ENCODE measurements at places on chromosomes 2 and 18.
A peak's percentile ranks its signal among the peaks of the same experiment; 100 is the strongest.

- DNase-seq, result no peak
Measured at GRCh38 chr2:84874381-84875212, 6.3 kb downstream of the TRABD2A start.

- no peak for DNase-seq
Measured at GRCh38 chr2:12816379-12817306, 99.9 kb downstream of the TRIB2 start.

DNA sequence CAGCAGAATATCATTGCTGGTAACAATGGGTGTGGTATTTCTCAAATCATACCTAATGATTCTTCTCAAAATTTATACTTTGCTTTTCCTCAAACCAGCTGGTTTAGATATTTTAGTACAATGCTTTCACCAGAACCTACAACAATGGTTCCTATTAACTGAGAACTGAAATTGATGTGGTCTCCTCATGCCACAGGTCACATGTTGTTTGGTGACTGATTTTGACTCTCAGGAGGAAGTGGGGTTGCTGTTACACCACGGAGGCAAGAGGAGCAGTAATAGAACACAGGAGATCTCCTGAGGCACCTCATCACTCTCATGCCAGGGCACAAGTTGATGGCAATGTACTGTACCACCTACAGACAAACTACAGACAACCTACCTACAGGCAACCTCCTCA is 3.0 kb upstream of the CEP68 start:
- DNase-seq, result peak; percentile 79

- DNase-seq, result no peak
Measured at GRCh38 chr2:12764075-12764730, 47.5 kb downstream of the TRIB2 start.

DNA sequence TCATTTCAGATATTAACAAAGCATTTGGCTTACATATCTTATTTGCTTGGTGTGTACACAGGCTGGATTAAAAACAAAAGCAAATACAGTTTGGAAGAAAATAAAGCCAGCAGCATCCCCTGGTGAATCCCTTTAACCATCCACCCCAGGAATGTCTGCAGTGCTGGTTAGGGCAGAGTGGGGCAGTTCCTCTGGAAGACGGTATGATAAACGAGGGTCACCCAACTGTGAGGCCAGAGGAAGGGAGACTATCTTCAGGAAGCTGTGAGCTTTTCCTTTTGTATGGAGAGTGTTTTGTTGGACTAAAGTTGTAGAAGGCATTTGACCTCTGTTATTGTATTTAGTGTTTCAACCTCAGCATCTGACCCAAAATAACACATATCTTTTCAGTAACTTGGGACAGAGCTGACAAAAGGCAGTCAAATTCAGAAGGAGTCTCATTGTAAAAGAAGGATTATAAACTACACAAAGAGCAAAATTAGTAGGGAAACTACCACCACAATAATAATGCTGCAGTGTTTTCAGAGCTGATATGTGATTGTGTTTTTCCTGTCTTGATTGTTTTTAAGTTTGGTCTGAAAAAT is 159.1 kb downstream of the FMNL2 start:
- DNase-seq, result no peak

- DNase-seq, result no peak
Measured at GRCh38 chr2:3427272-3427671, 47.8 kb downstream of the TRAPPC12 start.

DNA sequence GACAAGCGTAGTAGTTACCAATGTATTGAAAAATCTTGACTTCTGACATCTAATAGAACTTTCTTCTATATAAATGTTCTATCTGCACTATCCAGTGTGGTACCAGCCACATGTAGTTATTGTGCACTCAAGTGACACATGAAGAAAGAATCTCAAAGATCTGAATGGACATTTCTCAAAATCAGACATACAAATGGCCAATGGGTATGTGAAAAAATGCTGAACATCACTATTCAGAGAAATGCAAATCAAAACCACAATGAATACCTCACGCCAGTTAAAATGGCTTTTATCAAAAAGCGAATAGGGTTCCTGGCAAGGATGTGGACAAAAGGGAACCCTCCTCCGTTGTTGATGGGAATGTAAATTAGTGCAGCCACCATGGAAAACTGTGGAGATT is 37.5 kb upstream of the SMCHD1 start:
- no peak for DNase-seq

DNA sequence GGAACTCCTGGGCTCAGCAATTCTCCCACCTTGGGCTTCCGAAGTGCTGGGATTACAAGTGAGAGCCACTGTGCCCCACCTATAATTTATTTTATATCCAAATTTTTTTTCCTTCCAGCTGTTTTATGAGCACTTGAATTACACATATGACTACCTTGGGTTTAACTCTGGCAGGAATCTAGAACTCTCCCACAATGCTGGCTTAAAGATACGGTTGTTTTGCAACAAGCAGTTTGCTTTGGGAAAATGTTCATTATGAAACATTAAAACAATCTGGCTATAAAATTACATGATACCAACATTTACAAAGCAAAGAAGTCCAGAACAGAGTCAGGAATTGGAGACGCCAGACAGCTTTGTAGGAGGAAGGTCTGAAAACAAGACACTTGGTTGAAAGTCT is 12.8 kb downstream of the CD302 start:
- no peak for DNase-seq

GRCh38 chr2:20418519-20418918 is 28.4 kb upstream of the RHOB start:
- DNase-seq, result no peak

- DNase-seq, result no peak
Measured at GRCh38 chr2:69683170-69683971, 39.8 kb upstream of the AAK1 start.

DNA sequence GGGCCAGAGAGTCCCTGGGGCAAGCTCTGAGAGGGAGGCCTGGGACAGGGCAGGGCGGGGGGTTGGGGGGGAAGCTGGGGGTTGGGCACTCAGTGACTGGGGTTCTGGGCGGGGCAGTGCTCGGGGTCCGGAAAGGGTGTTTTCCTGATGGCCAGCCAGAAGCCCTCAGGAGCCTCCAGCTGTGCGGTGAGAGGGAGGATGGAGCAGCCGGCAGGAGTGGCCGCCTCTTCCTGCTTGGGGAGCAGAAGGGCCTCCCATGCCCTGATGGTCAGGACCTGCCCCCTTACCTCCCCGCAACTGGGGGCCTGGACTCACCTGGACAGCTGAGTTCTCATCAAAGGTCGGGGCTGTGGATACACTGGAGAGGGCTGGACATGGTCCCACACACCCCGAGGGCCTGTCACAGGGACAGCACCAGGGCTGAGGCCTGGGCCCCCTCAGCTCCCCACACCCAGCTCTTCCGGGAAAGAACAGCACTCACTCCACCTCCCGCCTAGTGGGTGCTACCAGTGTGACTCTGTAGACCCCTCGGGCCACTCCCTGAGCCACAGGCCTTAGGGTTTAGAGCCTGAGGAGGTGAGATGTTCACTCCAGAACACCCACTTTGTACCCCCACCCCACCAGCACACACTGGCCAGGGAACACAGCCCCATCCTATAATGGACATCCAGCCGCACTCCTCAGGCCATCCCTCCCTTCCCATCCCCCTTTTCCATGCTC is 6.7 kb downstream of the SFTPB start:
- no peak for DNase-seq

DNA sequence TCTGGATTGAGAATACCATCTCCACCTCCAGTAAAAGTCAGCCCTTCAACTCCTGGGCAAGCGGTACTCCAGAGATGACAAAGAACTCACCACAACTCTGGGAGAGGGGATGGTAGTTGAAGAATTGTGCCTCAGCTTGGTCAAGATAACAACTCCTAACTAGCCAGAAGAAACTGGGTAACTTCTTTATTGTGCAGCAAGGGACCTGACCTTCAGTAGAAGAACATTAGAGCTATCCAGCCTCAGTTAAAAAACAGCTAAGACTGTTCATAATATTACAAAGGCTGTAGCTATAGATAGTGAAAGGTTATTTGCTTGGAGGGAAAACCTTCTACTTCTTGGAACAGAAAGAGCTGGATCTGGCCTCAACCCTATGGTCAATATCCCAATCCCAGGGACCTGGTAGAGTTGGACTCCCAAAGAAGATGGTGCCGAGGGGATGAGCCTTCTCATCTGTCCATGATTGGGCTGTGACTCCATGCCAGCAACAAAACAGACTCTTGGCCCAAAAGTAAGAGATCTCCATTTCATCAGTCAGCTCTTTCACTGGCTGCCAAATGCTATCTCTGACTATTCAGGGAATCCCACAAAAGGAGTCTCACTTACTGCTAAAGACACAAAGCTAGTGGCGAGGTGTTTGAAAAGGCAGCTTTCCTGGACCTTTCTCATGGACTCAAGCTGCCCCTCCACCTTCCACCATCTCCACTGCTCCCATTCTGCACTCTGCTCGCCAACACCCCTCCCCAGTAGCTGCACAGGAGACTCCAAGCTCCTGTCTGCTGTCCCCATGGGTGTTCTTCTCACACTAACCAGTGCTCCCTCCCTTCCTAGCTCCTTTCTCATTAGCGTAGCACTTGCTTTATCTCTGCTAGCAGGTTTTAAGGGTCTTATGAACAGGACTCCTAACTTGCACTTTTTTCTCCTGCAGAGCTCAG is 145.8 kb downstream of the CAPN13 start:
- DNase-seq, result no peak

DNA sequence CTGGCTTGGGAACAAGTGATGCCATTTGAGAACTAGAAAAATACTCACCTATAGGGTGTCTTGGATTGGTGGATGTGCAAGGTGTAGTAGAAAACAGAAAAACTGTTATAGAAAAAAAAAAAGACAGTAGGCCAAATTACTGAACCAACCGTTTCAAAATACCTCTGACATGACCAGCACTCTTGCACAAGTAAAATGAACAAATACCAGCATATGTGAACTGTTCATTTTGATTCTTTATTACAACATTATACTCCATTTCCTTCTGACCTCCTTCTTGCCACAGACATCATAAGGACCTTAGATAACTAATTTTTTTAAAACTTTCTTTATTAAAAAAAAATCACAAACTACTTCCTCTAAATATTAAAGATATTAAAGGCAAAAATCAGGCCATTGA is 125.5 kb downstream of the ATAD2B start:
- no peak for DNase-seq

GRCh38 chr2:220300806-220301205 is 673.4 kb downstream of the SLC4A3 start:
- DNase-seq, result no peak

GRCh38 chr2:70344195-70344594 is 42.3 kb upstream of the FAM136A start:
- DNase-seq, result no peak

DNA sequence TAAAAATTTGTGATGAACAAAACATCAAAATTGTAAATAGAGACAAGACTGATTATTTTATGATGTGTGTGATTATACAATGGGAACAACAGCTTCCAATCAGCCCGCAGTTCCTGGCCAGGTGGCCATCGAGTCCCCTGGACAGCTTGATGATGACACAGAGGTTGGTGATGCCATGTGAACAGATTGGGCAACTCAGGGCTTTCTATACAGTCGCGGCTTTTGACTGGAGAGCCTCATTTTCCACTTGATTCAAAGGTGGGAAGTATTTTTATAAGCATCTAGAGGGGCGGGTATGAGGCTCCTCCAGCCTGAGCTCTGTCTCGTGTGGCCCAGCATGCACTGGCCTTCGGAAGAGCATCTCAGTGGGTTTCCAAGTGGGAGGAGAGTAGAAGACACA is 14.9 kb upstream of the HPCAL1 start:
- no peak for DNase-seq

DNA sequence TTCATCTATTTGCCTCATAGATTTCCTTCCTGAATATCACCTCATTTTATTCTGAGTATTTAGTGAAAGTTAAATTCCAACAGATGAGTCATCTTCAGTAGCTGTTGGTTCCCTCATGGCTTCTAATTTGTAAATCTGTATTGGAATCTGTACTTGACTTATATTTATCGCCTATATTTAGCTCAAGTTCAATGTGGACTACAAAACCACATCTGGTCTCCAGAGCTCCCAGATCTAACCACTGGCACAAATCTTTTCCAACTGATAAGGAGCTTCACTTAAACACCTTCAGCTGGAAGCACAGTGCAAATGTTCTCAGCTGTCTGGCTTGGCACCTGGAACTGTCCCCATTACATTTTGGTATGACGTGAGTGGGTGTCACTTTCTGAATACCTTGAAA is 82.8 kb upstream of the DSEL start:
- no peak for DNase-seq

- DNase-seq, result no peak
Measured at GRCh38 chr2:218294430-218295022, 2.2 kb upstream of the TMBIM1 start.

- no peak for DNase-seq
Measured at GRCh38 chr2:66127061-66127460, 307.9 kb upstream of the MEIS1 start.

DNA sequence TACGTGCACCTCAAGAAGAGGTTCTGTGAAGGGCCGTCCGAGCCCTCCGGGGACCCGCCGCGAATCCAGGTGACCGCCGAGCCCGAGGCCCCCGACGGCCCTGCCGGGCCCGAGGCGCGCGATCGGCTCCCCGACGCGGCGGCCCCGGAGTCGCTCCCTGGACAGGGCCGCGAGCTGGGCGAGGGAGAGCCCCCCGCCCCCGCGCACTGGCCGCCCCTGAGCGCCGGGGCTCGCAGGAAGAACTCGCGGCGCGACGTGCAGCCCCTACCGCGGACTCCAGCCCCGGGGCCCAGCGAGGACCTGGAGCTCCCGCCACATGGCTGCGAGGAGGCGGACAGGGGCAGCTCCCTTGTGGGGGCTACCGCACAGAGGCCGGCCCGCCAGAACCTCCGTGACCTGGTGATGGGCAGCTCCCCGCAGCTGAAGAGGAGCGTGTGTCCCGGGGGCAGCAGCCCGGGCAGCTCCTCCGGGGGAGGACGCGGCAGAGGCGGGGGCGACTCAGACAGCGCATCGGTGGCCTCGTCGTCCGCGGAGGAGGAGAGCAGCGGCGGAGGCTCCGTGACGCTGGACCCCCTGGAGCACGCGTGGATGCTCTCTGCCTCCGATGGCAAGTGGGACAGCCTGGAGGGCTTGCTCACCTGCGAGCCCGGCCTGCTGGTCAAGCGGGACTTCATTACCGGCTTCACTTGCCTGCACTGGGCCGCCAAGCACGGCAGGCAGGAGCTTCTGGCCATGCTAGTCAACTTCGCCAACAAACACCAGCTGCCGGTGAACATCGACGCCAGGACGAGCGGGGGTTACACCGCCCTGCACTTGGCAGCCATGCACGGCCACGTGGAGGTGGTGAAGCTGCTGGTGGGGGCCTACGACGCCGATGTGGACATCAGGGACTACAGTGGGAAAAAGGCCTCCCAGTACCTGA is 812 bp downstream of the SOWAHC start:
- no peak for DNase-seq

DNA sequence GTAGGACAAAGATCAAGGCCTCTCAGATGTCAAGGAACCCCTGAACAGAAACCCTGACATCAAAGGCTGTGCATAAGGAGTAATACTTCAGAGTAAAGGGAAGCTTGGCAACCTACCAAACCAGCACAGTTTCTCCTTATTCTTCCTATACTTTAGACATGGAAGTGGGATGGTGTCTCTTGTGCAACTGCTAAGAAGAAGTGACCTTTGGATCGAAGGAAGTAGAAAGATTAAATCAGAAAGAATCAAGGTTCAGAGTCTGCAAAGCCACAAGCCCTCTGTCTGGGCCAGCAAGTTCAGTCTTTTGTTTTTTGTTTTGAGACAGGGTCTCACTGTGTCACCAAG is 66.2 kb upstream of the SLC39A10 start:
- no peak for DNase-seq

- no peak for DNase-seq
Measured at GRCh38 chr2:48419884-48420511, 110.0 kb upstream of the STON1 start.

GRCh38 chr2:135512099-135512498 is 18.9 kb downstream of the ZRANB3 start:
- no peak for DNase-seq
